ENCODE measurements at places on chromosomes 5 and 9.
A peak's percentile ranks its signal among the peaks of the same experiment; 100 is the strongest.

DNA sequence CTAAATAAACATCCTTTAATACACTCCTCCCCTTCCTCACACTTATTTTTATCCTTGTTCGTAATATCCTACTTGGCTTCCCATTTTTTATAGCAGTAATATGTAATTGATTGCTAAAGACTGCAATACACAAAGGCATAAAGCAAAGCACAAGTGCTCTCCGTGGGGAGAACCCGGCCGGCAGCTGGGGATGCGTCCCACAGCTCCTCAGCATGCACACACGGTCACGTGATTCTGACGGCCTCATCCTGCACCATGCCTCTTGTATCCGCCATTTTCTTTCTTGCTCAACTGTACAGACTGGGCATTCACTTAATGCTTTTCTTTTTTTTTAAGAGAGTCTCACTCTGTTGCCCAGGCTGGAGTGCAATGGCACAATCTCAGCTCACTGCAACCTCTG is 2.8 kb downstream of the BRD3OS start:
- no peak for DNase-seq

DNA sequence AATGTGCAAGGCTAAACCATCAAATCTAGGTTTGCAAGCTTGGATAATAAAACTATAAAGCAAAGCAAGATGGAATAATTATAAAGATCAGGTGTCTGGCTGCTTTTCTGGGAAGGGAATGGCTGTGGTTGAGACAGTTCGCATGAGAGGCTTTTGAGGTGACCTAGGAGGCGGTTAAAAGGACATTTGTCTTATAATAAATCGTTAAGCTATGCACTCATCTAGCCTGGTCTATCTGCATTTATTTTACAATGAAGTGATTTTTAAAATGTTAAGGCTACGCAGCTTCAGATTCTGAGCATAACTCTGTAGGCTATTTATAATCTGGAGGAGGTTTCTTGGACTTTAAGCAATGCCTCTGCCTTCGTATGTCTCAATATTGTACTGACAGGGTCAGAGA is 29.4 kb upstream of the MAN2A1 start:
- DNase-seq = no peak

DNA sequence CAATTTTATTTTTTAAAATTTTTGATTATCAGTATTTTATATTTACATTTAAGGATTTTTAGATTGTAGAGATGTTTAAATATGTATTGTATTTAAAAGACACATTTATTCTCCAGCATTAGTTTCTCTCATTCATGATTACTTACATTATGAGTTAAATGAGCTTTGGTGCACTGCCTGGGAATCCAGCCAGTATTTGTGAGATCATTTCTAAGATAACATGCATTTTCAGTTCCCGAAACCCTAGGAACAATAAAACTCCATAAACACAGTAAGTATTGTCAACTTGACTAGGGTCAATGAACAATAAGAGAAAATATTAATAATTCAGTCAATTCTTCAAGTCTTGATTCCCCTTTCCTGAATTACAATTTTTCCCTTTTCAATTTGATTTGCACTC is 403.3 kb downstream of the PLK2 start:
- DNase-seq = no peak

GRCh38 chr9:31823365-31823764 is 561.1 kb upstream of the ACO1 start:
- DNase-seq = no peak

DNA sequence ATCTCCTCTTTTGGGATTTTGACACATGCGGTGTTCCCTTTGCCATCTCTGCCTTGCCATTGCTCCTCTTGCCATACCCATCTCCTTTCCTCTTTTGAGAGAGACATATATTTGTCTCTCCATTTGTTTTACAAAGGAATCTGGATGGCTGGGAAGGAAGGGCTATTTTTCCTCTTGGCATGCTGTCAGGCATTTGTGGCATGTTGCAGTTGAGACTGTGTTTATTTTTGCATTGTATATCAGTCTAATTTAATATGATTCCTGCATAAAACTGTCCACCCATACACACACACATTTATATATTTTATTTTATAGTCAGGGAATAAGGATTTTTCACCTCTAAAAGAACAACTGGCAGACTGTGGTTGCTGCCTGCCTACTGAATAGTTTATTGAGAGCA is 1105.8 kb upstream of the SEMA6A start:
- no peak for DNase-seq

DNA sequence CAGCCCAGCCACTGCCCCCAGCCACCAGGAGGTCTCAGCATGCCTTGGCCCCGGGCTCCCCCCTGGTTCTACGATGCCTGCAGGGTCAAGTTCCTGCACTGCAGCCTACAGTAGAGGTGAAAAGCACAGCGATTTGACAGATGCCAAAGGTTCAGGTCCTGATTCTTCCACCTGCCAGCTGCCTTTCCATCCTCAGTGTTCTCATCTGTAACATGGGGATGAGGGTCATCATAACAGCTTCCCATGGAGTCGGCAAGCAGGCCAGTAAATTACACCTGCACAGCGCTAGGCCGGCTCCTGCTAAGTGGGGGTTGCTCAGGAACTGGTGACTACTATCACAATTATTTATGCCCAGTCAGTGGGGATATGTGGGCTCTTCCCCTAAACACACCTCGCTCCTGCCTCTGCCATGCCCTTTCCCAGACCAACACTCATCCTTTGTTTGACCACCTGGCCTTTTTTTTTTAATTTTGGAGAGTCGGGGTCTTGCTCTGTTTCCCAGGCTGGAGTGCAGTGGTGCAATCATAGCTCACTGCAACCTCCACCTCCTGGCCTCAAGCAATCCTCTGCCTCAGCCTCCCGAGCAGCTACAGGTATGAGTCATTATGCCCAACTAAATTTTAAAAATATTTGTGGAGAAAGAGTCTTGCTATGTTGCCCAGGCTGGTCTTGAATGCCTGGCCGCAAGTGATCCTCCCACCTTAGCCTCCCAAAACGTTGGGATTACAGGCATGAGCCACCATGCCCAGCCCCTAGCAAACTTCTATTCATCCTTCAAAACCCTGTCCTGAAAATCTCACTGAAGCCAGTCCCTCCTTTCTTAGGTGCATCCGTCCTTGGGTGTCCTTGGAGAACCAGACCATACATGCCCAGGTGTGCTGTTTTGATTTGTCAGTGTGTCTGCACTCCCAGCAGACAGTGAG is 6.4 kb downstream of the ENG start:
- DNase-seq = no peak

- no peak for DNase-seq
Measured at GRCh38 chr9:135586601-135587109, 25.1 kb downstream of the PAEP start.

GRCh38 chr9:4640027-4640426 is 22.1 kb upstream of the PLPP6 start:
- DNase-seq = no peak

DNA sequence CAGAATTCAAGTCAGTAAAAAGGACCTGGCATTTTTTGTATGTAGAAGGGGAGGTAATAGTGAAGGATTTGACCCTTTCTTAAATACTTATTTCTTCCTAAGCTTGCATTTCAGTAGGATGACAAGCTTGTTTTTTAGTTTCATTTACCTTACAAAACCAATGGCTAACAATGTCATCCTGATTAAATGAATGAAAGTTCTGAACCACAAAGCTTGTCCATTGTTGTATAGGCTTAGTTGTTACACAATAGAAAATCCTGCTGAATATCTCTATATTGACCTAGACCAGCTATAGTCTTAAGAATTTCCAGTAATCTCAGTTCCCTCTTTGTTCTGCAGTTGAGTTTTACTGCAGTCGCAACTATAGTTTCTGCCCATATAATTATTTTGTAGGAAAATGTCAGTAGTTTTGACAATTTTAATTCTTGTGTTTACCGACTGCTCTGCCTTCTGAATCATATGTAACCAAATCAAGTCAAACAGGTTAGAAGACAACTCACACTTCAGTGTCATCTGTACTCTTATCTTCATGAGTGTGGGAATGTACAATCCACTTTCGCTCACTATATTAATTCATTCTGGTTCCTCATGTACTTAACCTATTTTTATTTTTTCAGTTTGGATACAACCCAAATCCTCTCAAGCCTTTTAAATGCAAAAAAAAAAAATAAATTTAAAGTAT is 195.7 kb downstream of the CD180 start:
- DNase-seq = no peak

DNA sequence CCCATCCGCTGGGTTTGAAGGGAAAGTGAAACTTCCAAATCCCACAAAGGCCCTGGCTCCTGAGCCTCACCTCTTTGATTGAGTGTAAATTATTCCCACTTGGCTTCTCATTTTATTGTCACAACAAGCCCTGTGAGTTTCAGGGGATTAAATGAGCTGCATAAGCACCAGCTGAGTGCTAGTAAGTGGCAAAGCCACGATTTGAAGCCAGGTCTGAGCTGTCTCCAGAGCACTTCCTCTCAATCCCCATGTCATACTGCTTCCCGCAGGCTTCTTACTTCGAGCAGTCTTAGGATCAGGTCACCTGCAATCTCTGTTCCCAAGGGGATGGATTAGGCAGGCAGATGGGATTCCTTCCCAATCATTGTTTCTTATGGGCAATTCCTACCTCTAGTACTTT is 18.0 kb downstream of the RPS14 start:
- no peak for DNase-seq

- no peak for DNase-seq
Measured at GRCh38 chr5:38524022-38524421, 32.4 kb downstream of the LIFR start.

DNA sequence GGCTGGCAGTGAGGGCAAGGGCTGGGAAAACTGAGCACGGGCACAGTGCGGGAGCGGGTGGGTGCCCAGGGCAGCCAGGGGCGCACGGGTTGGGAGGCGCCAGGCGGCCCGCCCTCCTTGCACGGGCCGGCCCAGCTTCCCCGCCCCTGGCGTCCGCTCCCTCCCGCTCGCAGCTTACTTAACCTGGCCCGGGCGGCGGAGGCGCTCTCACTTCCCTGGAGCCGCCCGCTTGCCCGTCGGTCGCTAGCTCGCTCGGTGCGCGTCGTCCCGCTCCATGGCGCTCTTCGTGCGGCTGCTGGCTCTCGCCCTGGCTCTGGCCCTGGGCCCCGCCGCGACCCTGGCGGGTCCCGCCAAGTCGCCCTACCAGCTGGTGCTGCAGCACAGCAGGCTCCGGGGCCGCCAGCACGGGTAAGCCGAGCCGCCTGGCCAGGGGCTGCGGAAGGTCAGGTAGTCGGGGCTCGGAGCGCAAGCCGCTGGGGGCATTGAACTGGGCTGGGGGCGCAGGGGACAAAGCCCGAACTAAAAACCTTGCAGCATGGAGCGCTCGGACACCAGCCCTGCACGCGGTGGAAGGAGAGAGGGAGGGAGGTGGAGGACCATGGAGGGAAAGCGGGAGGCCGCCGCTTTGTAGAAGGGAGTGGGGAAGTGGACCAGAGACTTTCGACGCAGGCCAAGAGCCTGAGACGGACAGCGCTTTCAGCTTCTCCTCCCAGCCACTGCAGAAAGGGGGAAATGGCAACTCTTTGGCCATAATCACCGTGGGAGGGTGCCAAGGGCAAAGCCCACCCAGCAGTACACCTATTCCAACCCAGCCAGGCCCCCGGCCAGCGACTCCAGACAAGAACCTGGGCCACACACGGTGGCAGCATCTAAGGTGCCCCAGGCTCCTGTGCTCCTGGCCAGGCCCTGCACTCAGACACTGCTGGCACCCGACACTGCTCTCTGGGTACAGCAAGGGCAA is at the start of gene TGFBI:
Gene TGFBI, plus strand, starts transcription at position 207 of the 961 bp plus-strand sequence. Its CDS starts 68 bp downstream, at position 275.
- DNase-seq = peak; percentile 27

- no peak for DNase-seq
Measured at GRCh38 chr9:16708656-16709435, 161.6 kb downstream of the BNC2 start.

- peak; percentile 31 for DNase-seq
Measured at GRCh38 chr9:114434878-114435311, 47.1 kb upstream of the AKNA start.

Measured in H1 (cell line).